CD4-positive, CD25-positive, alpha-beta regulatory T cell (primary cell): ENCODE measurements at places on chromosomes 16 and 17.
A peak's percentile ranks its signal among the peaks of the same experiment; 100 is the strongest.

GRCh38 chr17:45440161-45440778, 7.6 kb upstream of the ARHGAP27 start:
- DNase-seq: no peak

DNA sequence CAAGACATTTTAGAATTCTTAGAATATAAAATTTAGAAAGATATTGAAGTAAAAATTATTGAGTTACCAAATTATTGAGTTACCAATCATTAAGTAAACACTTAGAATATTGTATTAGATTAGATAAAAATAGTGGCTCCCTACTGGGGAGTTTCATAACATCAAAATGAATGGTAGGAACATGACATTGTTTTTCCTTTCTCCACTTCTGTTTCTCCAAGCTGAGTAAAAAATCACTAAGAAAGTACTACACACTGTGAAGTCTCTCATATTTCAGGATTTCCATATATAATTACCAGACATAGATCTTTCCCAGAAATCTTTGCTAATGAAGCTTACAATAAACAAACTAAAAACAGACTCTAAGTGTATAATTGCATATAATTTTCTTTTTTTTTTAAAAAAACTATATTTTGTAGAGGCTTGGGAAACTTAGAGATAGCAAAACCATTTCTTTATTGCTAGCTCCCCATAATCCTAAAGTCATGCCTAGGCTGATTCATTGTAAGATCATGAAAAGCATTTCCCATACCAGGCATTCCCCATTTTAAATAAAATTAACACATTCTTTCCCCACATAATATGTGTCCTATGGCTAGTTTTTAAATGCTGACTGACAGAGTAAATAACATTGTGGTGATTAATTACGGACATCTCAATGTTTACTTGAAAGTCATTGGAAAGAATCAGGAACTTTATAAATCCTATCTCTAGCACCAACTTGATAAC, 1408.7 kb upstream of the GOT2 start:
- DNase-seq: no peak

DNA sequence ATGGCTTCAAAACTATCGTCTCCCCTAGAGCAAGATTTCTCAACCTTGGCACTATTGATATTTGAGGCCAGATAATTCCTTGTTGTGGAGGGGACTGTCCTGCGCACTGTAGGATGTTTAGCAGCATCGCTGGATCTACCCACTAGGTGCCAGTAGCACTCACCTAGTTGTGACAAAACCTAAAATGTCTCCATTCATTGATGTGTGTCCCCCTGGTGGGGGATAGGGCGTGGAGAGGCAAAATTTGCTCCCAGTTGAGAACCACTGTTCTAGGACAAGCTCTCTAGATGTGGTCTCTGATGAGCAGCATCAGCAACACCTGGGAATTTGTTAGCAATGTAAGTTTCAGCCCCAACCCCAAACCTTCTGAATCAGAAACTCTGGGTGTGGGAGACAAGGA, 259.0 kb downstream of the XYLT1 start:
- peak; percentile 29 for DNase-seq

GRCh38 chr16:20957153-20957552, 56.6 kb downstream of the LYRM1 start:
- no peak for DNase-seq

DNA sequence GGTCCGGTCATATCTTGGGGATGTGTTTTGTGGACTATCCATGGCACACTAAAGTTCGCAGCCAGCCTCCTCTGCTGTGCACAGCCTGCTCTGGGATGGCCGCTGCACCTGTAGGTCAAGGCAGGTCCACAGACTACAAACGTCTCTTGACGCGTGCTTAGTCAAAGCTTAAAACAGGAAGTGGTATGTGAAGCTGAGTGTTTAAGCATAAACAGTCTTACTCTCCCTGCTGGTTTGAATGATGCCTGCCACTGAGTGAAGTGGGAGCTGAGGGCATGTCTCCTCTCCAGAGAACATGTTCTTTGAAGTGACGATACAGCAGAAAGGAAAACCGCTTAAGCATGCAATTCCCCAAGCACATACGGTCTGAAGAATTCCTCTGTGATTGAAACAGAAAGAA, 365.6 kb downstream of the SLC39A11 start:
- DNase-seq: peak; percentile 83

- DNase-seq: no peak
These were observed 29.6 kb upstream of the HNF1B start for GRCh38 chr17:37774504-37774903.

DNA sequence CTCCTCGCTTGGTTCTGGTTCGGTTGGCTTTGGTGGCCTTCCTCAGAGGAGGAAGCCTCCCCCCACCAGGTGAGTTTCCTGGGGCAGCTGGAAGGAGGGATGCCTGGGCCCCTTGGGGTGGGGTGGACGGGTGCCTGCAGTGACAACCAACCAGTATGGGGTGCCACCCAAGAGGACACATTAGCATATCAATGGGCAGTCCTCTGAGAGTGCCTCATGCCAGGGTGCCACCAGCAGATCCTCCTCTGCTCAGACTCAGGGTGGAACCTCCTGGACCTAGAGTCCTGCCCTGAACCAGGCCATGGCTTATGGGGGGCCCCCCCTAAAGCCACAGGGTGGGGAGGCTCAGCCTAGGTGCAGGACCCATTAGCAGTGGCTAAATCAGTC, 2.7 kb downstream of the PPP1R1B start:
- DNase-seq: no peak

- no peak for DNase-seq
These were observed 146.2 kb downstream of the ENGASE start for GRCh38 chr17:79220713-79221291.

- DNase-seq: no peak
These were observed 56.4 kb downstream of the CHD9 start for GRCh38 chr16:53111078-53111791.
